ENCODE measurements at places on chromosomes 4 and X.

- no peak for DNase-seq
Measured at GRCh38 chr4:112055100-112055499, 90.2 kb upstream of the FAM241A start.

- no peak for DNase-seq
Measured at GRCh38 chrX:12292996-12293765, 154.9 kb downstream of the FRMPD4 start.

DNA sequence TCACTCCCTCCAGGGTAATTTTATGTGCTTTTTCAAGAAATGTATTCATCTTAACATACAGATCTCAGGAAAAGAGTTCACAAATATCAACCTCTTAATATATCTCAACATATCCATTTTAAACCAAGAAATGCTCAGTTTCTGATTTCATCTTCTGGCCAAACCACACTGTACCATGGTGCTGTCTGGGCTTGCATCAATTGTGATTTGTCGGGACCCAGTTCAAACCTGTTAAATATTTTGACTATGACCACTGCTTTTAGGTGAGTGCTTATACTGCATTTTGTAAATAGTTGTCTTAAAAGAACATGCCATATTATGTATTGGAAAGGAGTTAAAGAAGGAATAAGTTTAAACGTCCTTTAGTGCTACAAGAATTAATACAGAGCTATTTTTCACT is 352.1 kb downstream of the SPOCK3 start:
- no peak for DNase-seq

- DNase-seq = no peak
Measured at GRCh38 chrX:18630934-18631333, 41.0 kb downstream of the RS1 start.

- DNase-seq = no peak
Measured at GRCh38 chrX:3697701-3698279, 15.7 kb downstream of the PRKX start.

- DNase-seq = no peak
Measured at GRCh38 chr4:16217300-16218051, 8.8 kb downstream of the TAPT1 start.

GRCh38 chrX:14616836-14617235 is 87.5 kb downstream of the GLRA2 start:
- DNase-seq = no peak

- no peak for DNase-seq
Measured at GRCh38 chr4:151888367-151888866, 127.6 kb upstream of the GATB start.
